Urothelium cell line (cell line): ENCODE measurements at places on chromosomes 11 and 22.

- no peak for DNase-seq
These were observed 2.9 kb upstream of the CTSC start for GRCh38 chr11:88340366-88340935.

DNA sequence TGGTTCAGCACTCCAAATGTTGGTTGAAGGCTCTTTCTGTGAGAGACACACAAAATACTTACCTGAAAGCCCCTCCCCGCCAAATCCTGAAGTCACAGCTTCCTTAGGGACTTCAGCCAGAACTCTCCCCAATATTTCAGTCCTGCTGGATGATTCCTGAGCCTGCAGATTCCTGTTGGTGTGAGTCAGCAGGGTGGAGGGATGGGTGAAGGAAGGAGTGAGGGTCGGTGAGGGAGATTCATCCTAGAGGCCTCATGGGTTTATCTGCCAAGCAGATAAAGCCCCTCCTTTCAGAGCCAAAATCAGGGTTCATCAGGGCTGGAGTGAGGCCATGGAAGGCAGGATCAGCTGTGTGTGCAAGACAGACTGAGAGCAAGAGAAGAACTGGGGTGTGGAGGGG is 37.9 kb downstream of the SMIM38 start:
- DNase-seq: no peak

GRCh38 chr11:77207618-77208313 is 79.7 kb downstream of the MYO7A start:
- no peak for DNase-seq

- no peak for DNase-seq
These were observed 789.4 kb downstream of the OPCML start for GRCh38 chr11:132742929-132743328.

DNA sequence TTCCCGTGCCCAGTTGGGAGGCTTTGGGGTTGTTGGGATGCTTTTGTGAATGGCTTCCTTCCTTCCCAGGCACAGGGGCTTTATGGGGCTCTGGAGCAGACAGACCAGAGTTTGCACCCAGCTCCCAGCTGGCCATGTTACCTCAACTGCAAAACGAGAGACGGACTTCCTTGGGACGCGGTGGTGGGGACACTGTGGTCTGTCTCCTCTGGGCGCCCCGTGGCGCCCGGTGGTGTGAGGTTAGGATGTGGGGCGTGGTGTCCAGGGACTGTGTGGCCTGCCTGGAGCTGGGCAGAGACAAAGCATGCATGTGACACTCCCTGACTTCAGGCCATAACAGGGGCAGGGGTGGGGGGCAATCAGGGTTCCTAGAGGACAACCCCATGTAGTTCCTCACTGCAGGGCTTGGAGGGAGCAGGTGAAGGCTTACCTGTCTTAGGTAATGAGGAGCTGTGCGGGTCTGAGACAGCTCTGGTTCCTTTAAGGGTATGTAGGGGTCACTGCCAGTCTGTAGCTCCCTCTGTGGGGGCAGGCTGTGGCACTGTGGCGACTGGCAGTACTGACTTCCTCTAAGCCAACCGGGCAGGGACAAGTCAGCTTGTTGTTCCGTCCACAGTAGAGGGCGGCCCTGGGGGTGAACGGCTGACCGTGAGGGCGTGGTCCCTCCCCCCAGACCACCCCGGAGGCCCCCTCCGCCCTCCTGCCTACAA is 14.4 kb downstream of the KCNQ1 start:
- DNase-seq: no peak

DNA sequence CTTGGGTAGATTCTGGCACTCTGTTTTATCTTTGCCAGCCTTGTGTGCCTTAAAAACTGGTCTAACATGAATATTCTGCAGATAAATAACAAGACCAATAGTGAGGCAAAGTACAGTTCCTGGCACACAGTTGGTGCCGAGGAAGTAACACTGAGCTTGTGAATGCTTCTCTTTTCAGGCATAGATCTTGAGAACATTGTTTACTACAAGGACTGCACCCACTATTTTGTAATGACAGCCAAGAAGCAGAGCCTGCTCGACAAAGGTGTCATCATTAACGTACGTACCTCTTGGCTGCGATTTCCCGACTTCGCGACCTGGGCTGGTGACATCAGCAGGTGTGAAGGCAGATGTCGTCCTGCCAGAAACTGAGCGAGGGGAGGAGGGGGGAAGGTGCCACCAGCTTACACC is 105.7 kb downstream of the MICAL2 start:
- no peak for DNase-seq

GRCh38 chr11:134333946-134334345 is 2.2 kb downstream of the GLB1L2 start:
- DNase-seq: no peak

DNA sequence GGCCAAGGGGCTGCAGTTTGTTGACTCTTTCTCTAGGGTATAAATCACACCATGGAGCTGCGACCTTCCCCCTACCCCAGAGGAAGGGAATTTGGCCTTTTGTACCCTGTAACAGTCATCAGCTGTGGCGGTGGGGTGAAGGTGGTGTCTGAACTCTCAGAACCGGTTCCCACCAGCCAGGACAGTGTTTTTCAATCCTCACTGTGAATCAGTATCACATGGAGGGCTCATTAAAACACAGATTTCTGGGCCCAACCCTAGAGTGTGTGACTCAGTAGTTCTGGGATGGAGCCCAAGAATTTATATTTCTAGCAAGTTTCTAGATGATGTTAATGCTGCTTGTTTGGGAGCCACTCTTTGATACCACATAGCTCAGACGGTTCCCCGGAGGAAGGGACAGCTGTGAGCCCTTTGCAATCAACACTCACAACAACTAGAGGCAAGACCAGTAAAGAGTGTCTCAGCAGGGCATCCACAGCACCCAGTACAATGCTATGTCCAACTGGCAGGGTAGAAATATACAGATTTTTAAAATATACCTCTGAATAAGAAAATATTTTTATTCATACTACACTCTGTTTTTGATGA is 43.9 kb upstream of the FAT3 start:
- no peak for DNase-seq

DNA sequence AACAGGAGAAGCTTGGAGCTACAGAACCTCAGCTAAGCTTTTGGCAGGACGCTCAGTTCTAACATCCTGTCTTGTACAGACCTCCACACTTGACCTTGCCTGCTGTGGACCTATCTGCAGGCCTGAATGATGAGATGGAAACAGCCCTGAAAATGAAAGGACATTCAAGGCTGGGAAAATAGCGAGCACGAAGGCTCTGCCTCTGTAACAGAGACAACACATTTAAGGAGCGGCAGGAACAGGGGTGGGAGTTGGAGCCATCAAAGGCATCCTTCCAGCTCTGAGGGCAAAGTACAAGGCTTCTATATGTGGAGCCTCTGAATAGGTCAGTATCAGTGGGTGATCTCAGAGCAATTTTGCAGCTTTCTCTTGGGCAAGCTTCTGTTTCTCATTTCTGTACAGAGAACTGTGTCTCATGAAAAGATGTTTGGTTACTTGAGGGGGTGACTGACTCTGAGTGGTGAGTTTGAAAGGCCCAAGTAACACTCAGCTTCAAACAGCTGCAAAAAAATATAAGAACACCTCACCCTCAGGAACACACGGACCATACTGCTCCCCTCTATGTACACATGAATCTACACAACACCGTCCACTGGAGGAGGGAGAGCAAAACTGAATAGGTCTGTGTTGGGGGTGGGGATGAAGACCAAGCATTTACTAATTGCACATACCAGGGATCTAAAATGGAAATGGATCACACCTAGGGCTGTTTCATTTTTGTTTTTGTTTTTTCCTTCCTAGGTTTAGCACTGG is 101.6 kb downstream of the CCDC81 start:
- no peak for DNase-seq

DNA sequence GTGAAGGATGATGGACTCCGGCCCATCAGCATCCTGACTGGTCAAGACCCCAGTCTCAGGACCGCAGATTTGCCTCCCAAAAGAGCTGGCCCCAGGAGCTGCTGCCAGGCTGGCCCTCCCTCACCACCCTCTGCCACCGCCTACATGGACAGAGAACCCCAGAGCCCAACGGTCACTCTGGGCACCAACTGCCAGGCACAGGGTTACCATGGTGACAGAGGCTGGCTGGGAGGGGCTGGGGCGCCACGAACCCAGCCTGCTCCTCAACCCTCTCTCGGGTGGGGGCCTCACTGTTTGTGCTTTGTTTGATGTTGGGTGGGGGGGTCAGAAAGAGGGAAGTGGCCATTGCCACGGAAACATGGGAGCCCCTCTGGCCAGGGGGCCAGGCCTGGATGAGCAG is 55.8 kb downstream of the ELFN2 start:
- DNase-seq: no peak

DNA sequence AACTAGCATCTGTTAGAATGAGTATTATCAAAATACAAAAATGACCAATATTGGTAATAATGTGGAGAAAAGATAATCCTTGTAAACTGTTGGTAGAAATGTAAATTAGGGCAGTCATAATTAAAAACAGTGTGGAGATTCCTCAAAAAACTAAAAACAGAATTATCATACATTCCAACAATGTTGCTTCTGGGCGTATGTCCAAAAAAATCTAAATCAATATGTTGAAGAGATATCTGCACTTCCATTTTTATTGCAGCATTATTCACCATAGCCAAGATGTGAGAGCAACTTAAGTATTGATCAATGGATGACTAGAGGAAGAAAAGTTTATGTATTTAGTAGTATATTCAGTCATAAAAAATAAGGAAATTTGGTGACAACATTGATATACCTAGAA is 59.8 kb upstream of the OR9G4 start:
- no peak for DNase-seq

- no peak for DNase-seq
These were observed 119.5 kb downstream of the ENTHD1 start for GRCh38 chr22:39773976-39774539.

GRCh38 chr22:45318558-45319323 is 9.0 kb downstream of the FAM118A start:
- no peak for DNase-seq

DNA sequence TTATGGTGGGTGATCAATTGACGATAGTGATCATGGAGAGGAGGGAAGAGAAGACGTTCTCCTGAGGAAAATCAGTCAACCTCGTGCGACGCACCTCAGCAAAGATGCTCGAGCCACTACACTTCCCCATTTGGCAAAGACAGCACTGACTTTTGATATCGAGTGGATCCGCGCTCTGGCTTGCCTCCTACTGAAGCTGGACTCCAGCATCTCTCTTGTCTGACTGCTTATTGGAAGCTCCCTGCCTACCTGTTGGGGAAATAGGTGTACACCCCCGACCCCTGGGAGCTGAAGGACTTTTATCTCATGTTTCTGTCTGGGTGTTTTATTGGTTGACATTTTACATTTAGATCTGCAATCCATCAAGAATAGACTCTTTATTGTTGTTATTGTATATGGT is 476.8 kb upstream of the B3GAT1 start:
- no peak for DNase-seq

GRCh38 chr22:26019596-26019995 is 149.7 kb upstream of the SEZ6L start:
- DNase-seq: no peak
